A549 treated with CORT108297 at 1 μM for 4 hours (cell line): ENCODE measurements at places on chromosomes 12 and 14. TPM values are rescaled to one million over a fixed set of nuclear protein-coding genes. Genes with fewer than 3 reads are reported as not detected.

Gene HNF1A
- total RNA-seq: 4.2 to 6.5 TPM (median 5.9 TPM) in 5 replicates

Gene EML5
- 0.47 to 0.76 TPM (median 0.63 TPM) in 5 replicates for total RNA-seq

Gene KCNC2
- total RNA-seq: not detected in 5 replicates

Gene CLEC4D
- total RNA-seq: not detected in 5 replicates

Gene NINJ2
- 0.30 to 0.89 TPM (median 0.71 TPM) in 5 replicates for total RNA-seq

Gene PROX2
- total RNA-seq: not detected in 5 replicates

Gene MIP
- 0.12 TPM in 1 of 5 replicates, not detected in the others for total RNA-seq

Gene SLC6A12
- 0.51 to 1.1 TPM (median 0.69 TPM) in 5 replicates for total RNA-seq

Gene IKBIP
- 64.8 to 83.7 TPM (median 69.6 TPM) in 5 replicates for total RNA-seq

Gene ABCD2
- not detected in 5 replicates for total RNA-seq

Gene P2RX7
- not detected in 5 replicates for total RNA-seq

Gene OTX2
- not detected in 5 replicates for total RNA-seq

Gene KRT74
- total RNA-seq: not detected in 5 replicates

Gene SLC17A8
- 0.07 TPM in 1 of 5 replicates, not detected in the others for total RNA-seq

Gene ERP27
- total RNA-seq: 0.03 TPM in 1 of 5 replicates, not detected in the others

Gene RECQL
- total RNA-seq: 44.2 to 78.2 TPM (median 60.0 TPM) in 5 replicates

Gene RND1
- 12.0 to 17.8 TPM (median 14.2 TPM) in 5 replicates for total RNA-seq

Gene KERA
- not detected in 5 replicates for total RNA-seq

Gene RNASE1
- 0.15 to 0.57 TPM (median 0.25 TPM) in 5 replicates for total RNA-seq

Gene ENDOU
- not detected in 5 replicates for total RNA-seq

Gene CBLN3
- 0.81 to 1.5 TPM (median 1.4 TPM) in 5 replicates for total RNA-seq

Gene EEF1AKMT3
- total RNA-seq: 4.3 to 6.2 TPM (median 6.0 TPM) in 5 replicates

Gene SDR9C7
- total RNA-seq: not detected in 5 replicates

Gene GNPTAB
- total RNA-seq: 11.7 to 15.9 TPM (median 14.0 TPM) in 5 replicates
